Islet precursor cell (in vitro differentiated cells): ENCODE measurements at places on chromosomes 2 and 18.

DNA sequence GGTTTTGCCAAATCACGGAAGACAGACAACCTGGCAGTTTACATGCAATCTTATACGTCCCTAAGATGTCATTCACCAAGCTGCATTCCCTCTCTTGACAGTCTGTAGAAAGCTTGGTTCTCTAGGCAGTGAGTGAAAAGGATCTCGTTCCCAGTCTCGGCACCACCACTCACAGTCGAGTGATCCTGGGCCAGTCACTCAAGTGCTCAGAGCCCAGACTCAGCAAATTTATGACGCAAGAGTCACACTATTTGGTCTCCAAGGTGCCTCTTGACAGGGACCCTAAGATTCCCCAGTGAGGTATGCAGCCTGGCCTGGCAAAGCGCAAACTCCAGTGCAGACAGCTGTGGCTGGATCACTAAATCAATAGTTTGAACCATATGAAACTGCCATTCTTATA lies 77.9 kb downstream of the EIPR1 start:
- no peak for DNase-seq

GRCh38 chr2:19251554-19251953 lies 106.9 kb downstream of the OSR1 start:
- no peak for DNase-seq

DNA sequence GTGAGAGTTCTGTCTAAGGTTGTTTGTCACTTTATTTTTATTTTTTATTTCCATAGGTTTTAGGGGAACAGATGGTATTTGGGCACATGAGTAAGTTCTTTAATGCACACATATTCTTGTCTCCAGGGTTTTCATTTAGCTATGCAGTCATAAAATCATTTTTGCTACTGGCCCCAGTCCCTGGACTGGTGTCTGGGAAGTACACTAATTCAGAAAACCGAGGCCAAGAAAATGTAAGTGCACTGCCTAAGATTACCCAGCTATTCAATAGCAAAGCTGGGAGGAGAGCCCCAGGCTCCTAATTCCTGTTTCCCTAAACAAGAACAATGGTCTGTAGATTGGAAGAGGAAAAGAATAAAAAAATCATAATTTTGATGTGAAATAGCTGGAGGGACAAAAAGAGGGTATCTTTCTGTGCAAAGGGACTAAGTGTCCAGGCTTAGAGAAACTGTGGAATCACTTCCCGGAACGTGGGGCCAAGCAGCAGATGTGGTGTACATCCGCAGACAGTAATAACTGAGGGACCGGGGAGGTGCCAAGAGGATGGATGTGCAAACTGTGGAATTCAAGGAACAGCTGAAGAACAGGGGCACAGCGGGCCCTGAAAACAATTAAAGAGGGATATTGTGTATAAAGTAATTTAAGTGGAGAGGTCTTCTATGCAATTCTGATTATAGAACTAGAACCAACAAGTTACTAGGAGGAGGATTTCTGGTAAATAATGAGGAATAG lies 236.3 kb downstream of the ACKR3 start:
- no peak for DNase-seq

DNA sequence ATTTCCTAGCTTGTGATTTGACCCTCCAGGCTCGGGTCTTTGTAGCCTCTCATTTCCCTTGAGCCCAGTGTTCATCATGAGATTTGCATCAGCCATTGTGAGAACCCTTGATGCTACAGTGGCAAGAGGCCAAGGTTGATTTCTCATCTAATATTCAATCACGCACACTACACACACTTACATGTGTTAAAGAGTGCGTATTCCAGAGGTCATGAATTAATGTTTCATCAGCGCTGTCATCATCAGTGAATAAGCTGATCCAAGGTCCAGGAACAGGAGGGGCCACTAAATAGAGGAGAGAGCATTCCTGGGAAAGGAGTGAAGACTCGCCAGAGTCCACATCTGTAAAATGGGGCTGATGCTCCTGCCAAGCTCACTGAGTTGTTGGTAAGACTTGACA lies 276.1 kb upstream of the SIX2 start:
- no peak for DNase-seq

- no peak for DNase-seq
Observed at GRCh38 chr2:118449401-118449800, 361.1 kb downstream of the INSIG2 start.

DNA sequence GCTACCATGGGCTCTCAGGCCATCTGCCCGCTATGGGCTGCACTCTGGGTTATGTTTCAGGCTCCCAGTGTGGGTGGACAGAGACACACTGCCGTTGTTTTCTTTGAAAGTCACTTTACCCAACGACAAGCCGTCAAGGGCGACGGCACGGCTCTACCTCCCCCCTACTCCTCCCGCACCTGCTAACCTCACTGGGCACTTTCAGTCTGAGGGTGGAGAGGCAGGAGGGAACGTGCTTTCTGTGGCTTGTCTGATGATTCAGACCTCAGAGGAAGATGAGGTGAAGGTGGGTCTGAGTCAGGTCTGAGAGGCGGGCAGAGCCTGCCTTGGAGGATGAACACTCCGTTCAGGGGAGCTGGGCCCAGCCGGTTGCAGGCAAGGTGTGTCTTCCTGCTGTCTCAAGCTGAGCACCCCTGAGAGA lies 147.6 kb upstream of the HDAC4 start:
- DNase-seq, result no peak

GRCh38 chr2:146415291-146415690 lies 1429.5 kb upstream of the ACVR2A start:
- DNase-seq, result no peak

DNA sequence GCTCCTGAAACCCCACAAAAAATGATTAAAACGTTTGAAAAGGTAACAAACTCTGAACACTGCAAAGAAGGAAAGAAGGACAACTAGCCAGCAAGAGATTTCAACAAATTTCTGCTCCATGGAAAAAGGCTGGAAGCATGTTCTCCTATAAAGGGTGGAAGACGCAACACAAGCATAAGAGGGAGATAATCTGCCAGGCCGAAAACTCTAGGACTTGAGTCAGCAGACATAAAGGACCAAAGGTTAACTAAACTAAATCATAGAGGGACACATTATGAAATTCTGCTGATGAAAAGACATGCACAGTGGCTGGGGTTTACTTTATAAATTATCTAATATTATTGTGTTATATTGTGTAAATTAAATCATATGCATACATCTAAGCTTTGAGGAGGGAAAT lies 6.8 kb downstream of the NPHP1 start:
- no peak for DNase-seq

DNA sequence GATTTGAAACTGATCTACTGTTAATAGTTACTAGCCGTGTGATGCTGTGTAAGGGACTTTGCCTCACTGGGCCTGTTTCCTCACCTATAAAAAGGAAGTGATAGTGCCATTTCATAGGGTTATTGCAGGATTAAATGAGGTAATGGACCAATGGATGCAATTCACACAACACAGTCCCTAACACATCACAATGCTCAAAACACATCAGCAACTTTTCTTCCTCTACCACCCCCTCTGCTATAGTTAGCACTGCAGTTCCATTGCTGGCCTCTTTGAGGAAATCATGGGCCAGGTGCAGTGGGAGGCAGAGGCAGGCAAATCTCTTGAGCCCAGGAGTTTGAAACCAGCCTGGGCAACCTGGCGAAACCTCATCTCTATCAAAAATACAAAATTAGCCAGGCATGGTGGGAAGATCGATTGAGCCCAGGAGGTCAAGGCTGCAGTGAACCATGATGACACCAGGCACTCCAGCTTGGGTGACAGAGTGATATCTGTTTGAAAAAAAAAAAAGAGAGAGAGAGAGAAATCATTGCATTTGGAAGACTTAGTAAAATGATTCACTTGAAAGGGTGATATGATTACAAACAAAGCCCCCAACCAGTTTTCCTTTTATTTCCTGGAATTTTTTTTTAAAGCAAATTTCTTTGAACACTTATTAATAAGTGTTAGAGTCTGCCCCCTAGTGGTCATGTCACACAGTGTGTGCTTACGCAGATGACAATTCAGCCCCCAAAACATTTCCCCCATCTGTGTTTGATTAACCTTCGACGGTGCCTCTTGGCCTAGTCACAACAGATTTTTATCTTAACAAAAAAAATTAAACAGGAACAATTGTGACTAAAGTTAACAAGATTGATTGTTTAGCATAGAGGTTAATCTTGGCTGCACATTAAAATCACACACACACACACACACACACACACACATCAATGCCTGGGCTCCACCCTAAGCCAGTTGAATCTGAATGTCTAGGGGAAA lies 88.6 kb upstream of the BCL11A start:
- DNase-seq, result no peak

- no peak for DNase-seq
Observed at GRCh38 chr2:18684206-18685038, 95.1 kb upstream of the NT5C1B start.

- DNase-seq, result no peak
Observed at GRCh38 chr2:59892398-59892797, 661.1 kb downstream of the BCL11A start.

GRCh38 chr18:76461148-76461547 lies 33.9 kb downstream of the ZNF516 start:
- peak; percentile 30 for DNase-seq

- DNase-seq, result no peak
Observed at GRCh38 chr18:26634631-26635030, 86.3 kb upstream of the KCTD1 start.

DNA sequence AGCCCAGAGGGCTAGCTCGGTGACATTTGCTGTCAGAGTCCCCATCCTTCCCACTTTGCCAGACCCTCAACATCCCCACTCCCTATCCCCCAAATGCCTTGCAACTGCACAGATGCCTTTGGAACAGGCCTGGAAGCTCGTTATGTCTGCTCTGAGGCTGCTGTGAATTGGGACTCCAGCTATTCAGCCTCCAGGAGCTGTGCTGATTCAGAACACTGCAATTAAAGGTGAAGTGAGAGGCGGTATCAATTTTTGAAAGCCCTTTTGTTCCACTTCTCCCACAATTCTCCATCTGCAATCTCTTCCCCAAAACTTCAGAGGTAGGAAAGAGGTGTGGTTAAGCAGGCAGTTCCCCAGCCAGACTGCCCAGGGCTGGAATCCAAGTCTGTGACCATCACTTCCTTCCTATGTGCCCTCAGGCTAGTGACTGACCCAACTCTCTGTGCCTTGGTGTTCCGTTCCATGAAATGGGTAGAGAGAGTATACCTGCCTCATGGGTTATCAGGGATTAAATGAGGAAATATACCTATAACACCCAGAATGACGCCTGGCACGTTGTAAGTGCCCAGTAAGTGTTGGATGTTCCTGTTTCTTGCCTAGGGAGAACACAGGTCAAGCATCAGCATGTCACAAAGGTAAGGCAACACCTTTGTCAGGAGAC lies 17.5 kb downstream of the NOSTRIN start:
- peak; percentile 69 for DNase-seq

DNA sequence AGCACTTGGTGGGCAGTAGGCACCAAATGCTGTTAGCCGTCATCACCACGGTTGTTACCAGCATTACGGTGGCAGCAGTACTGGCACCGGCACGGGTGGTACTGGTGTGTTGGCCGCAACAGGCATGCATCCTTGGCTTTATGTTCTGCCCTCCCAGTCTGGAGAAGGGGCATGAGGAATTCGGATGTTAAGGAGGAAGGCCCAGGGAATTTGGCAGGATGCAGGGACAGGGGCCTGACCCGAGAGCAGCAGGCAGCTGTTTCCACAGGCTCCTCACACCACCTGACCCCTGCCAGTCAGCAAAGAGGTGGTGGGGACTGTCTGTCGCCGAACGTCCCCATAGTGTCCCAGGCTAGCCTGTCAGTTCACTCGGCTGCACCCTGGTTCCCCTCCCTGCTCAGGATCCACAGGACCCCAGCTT lies 79.0 kb downstream of the EDAR start:
- no peak for DNase-seq

GRCh38 chr2:9617749-9618148 lies 13.0 kb downstream of the YWHAQ start:
- DNase-seq, result no peak

GRCh38 chr2:10252661-10253060 lies 50.0 kb upstream of the HPCAL1 start:
- peak; percentile 22 for DNase-seq

GRCh38 chr18:57433482-57433881 lies 1.7 kb upstream of the ONECUT2 start:
- no peak for DNase-seq

DNA sequence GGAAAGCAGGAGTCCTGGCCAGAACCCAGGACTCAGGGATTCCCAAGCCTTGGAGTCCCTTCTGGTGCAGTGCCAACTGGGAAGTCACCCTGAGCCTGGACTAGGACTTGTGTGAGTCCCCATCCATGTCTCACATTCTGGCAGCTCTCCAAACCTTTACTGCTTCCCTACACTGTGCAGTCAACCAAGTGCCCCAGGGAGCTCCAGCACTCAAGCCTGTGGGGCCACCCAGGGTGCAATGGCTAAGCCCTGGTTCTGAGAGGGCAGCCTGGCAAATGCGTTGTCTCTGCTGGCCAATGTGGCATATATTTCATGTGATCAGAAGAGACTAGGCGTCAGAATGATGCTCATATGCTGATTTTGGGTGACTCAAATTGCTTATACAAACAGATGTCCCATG lies 223.4 kb downstream of the SP3 start:
- DNase-seq, result peak; percentile 35

DNA sequence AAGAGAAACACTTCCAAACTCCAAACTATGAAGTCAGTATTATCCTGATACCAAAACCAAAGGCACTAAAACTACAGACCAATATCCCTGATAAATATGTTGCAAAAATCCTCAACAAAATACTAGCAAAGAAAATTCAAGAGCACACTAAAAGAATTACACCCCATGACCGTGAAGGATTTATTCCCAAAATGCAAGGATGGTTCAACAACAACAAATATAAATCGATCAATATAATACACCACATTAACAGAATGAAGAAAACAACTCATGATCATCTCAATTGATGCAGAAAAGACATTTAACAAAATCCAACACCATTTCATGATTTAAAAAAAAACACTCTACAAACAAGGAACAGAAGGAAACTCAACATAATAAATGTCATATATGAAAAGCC lies 50.5 kb downstream of the IWS1 start:
- no peak for DNase-seq

DNA sequence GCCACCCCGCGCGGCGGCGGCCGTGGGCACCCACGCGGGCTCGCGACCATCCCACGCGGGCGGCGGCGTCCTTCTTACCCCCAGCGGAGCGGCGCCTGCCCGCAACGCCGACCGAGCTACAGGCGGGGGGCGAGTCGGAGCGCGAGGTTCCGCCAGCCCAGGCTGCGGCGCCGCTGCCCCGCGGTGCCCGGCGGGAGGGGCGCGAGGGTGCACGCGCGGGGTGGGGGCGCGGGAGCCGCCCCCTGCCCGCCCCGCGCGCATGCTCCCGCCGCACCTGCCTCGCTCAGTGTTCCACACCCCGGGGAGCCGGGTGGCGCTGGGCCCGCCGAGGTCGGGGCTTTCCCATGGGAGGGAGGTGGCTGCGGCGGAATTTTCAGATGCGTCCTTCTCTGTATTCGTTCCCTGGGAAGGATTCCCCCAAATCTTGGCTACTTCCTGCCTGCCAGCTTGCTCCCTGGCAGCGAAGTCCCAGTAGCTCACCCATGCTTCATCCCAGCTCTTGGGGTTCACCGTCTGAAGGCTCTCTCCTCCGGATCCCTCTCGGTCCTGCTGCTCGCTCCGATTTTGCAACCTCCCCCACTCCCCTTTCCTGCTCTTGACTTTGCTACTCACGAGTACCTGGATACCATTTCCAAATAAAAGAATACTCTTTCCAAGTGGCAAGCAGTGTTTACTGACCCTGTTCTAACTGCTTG lies at the start of gene L3MBTL4:
L3MBTL4 (minus strand) TSS at position 189 of the 695 bp plus-strand sequence. CDS start 103,286 bp downstream, outside the sequence.
- no peak for DNase-seq
